Muscle of arm (tissue), 14 donors: ENCODE measurements at places on chromosomes 5 and 9. TPM values are rescaled to one million over a fixed set of nuclear protein-coding genes. Genes with fewer than 3 reads are reported as not detected.
A peak's percentile ranks its signal among the peaks of the same experiment; 100 is the strongest.

DNA sequence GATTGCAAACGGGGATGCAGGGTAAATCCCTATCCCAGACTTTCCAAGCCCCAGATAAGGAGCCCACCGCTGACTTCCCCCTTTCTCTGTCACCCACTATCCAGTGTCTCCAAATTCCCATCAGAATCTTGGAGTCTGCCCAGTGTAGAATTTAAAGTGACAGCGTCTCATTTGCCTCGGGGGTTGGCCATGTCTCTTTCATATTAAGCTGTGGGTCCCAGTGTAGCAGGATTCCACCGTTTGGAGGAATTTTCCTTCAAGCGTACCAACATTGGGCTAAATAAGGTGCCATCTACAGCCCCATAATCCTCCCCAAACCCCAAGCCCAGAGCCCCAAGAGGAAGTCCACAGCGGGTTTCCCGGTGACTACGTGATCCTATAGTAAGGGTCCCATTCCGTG, 1.1 kb downstream of the BRINP1 start:
- no peak for DNase-seq

- DNase-seq: no peak
These were observed 27.5 kb downstream of the SEC61B start for GRCh38 chr9:99249619-99250018.

DNA sequence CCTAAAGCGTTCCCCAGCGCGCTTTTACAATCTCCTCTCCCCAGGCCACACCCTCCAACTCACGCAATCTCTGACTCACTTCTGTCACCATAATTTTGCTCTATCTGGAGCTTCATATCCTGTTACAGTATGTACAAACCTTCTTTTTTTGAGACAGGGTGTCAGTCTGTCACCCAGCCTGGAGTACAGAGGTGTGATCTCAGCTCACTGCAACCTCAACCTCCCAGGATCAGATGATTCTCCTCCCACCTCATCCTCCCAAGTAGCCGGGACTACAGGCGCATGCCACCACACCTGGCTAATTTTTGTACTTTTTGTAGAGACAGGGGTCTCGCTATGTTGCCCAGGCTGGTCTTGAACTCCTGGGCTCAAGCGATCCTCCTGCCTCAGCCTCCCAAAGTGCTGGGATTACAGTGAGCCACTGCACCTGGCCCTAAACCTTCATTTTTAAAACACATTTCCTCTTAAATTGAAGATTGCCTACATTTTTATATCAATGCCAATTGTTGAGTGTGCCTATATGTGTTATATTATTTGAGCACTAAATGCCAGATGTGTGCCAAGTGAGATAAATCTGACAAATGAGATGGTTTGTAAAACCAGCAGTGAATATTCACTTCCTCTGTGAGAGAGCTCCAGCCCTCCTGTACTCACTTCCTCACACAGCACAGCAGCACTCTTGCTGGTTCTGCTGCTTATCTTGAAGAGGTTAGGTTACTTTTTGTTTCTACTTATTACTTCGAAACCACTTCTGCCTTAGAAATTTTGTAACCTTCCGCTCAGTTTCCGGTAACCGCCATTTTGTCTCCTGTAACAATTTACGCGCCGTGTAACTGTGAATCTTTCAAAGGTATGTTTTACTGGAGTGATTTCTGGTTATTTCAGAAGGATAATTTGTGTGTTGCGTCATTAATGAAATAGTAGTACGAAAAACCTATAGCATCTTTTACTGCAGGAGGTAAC, 57.9 kb downstream of the DOCK8 start:
- DNase-seq: no peak

DNA sequence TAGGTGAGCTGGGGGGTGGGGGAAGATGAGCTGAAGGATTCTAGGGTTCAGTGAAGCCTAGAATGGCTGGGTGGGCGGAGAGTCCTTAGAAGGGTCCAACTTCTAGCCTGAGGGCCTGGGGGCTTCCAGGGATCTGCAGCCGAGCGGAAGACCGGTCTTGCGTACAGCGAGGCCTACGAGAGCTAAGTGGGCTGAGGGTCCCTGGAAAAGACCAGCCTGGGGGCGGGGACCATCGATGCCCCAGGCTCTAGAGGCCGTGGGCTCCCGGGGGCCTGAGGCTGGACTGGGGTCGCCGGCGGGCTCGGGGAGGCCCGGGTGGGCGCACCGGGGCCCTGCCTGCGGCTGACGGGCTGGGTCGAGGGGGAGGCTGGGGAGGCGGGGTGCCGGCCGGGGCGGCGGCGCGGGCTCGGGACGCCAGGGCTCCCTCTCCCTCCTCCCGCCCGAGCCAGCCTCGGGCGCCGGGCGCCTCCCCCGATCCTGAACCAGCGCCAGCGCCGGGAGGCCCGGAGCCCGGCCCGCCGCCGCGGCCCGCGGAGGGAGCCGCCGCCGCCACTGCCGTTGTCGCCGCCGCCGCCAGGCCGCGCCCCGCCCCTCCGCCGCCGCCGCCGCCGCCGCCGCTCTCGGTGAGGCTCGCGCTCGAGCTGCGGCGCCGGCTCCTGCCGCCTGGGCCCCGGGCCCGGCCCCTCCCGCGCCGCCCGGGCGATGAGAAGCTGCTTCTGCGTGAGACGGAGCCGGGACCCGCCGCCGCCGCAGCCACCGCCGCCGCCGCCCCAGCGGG, at the start of gene MVB12B:
Gene MVB12B (plus strand): TSS at position 602 of the 778 bp plus-strand sequence. CDS start 101 bp downstream, at position 703.
- DNase-seq: no peak

- no peak for DNase-seq
These were observed 99.8 kb downstream of the PPARGC1B start for GRCh38 chr5:149829954-149830353.

GRCh38 chr5:167723254-167723871, 568.1 kb upstream of the WWC1 start:
- peak; percentile 81 for DNase-seq

- no peak for DNase-seq
These were observed 109.7 kb downstream of the ZNF354C start for GRCh38 chr5:179169836-179170235.

GRCh38 chr5:2557435-2557834, 194.0 kb downstream of the IRX2 start:
- no peak for DNase-seq

- DNase-seq: no peak
These were observed 16.0 kb upstream of the SMIM32 start for GRCh38 chr5:136208916-136209315.

GRCh38 chr9:117719161-117719920, 15.1 kb downstream of the TLR4 start:
- DNase-seq: no peak

GRCh38 chr9:113542741-113543140, 79.2 kb downstream of the RGS3 start:
- DNase-seq: no peak

GRCh38 chr5:111635151-111635902, 121.7 kb downstream of the NREP start:
- DNase-seq: no peak

GRCh38 chr5:81896764-81897163, 75.1 kb upstream of the ATG10 start:
- no peak for DNase-seq

Gene GRM6
- polyA plus RNA-seq: 0.30 TPM

Gene CCNO
- polyA plus RNA-seq: 0.34 TPM

Gene CDC20B
- not detected for polyA plus RNA-seq

Gene MLANA
- polyA plus RNA-seq: 19.1 TPM

Gene SLC27A6
- polyA plus RNA-seq: 0.98 TPM

Gene FAM151B
- not detected for polyA plus RNA-seq

Gene PCSK1
- not detected for polyA plus RNA-seq

Gene GPR151
- polyA plus RNA-seq: not detected
